IPS DF 19.7 (cell line): ENCODE measurements at places on chromosomes 2 and 18.
A peak's percentile ranks its signal among the peaks of the same experiment; 100 is the strongest.

DNA sequence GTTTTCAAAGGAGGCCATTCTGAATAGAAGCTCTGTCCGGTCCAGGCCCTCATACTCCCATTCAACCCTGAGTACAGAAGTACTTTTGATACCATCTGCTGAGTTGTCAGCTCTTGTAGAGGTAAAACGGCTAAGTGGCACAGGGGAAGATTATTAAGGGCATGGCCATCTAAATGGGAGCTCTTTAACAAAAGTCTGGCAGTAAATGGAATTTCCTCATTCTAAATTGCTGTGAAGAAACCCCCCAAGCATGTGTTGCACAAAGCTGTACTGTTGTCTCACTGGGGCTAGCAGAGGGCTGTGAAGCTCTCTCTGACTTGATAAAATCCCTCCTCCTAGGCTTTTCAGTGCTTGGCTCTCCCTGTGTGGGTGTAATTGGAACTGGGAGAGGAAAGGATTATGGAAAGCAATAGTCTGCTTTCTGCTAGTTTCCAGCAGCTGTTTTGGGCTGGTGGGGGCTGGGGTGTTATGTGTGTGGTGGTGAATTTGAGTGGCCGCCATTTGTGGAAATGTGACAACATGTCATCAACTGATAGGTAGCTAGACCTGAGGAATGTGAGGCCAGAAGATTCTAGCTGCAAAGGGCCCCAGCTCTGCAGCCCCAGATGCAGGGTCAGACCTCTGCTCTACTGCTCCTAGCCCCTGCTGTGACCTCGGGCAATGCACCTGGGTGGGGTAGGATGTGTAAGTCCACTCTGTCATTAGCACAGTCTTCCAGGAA, 65.1 kb downstream of the MAP4K4 start:
- DNase-seq = no peak

- no peak for DNase-seq
These were observed 9.9 kb downstream of the COLEC12 start for GRCh38 chr18:490624-491023.

DNA sequence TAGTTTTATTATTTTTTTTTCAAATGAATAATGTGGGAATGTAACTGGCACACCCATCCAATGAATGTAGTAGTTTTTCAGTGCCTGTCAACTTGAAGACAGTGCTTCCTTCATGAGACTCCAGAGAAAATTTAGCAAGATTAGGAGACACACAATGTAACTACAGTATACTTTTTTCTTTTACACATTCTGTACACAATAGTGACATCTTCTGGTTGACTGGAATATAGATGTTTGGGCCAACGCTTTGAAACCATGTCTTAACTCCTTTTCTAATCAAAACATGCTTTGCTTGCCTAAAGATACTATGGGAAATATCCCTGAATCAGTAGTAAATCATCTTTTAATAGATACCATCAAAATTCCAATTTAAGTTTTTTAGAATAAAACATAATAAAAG, 229.5 kb upstream of the ZC3H15 start:
- DNase-seq = no peak

DNA sequence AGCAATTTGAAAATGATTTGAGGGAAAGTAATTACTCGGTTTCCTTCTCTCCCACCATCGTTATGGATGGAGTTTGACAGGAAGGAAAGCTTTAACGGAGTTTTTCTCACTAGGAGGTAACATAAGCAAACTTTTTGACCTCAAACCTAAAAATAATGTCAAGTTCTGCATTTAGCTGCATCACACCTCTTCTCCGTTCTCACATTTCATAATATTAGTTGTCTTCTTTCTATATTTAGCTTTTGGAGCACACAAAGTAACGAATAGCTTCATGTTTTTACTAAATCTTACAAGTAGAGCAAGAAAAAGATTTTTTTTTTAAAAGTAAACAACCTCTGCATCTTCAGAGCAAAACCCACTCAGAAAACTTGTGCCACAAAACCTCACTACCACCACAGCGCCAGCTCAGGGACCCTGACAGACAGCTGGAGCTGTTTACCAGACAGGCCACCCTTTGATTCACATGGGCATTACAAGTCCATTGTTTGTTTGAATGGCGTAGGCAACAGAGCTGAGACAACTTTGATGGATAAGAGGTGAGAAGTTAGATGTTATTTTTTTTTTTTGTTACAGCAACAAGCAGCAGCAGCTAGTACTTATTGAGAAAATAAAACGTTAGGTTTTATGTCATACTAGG, 21.9 kb upstream of the ICOS start:
- no peak for DNase-seq

DNA sequence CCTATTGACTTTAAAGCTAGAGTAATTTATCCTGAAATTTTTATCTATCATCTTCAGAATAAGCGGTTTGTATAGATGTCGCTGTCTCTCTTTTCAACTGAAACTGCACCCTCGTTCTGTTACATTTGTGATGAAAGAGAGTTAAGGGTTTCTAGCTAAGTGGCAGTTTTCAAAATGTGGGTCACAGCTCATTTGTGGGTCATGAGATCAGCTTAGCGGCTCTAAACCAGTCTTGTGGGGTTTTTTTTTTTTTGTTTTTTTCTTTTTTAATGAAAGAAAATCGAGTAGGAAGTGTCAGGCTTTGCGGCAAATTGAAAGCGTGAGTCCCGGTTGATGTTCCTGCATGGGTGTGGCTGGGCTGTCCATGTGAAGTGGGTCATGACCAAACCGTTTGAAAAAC, 31.2 kb downstream of the SALL3 start:
- no peak for DNase-seq

DNA sequence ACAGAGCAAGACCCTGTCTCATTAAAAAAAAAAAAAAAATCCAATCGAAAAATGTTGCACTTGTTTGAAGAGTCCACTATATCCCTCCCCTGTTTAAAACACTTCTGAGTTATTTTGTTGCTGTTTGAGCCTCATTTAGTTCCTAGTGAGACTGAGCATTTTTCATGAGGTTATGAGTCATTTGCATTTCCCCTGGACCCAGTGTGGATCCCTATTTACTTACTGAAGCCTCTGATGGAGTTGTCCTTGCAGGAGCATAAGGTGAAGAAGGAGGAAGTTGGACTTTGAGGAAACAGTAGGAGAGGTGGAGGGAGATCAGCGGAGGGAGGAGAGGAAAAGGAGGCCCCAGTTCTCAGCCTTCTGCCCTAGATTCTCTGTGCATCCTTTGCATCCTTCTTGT, 5.1 kb downstream of the CXCR1 start:
- no peak for DNase-seq

DNA sequence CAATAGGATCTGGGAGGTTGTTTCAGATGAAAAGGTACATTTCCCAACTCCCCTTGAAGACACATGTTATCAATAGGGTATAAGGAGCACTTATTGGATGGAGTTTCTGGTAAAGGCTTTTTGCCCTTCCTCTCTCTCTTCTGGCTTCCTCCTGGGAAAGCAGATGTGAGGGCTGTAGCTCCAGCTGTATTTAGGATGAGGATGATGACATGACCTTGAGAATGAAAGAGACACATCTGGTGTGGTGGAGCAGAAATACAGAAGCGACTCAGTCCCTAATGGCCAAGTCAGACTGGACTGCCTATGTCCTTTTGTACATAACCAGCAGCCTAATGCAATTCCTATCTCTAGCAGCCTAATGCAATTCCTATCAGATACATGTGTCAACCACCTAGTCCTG, 100.9 kb upstream of the NXPH2 start:
- DNase-seq = no peak

DNA sequence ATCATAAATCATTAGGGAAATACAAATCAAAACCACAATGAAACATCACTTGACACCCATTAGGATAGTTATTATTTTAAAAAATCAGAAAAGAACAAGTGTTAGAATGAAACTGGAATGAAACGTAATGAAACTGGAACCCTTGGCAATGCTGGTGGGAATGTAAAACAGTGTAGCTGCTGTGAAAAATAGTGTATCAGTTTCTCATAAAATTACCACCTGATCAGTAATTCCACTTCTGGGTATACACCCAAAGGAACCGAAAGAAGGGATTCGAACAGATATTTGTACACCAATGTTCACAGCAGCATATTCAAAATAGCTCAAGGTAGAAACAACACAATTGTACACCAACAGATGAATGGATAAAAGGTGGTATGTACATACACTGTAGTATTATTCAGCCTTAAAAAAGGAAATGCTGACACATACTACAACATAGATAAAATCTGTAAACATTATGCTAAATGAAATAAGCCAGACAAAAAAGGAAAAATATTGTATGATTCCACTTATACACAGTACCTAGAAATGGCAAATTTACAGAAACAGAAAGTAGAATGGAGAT, 27.0 kb downstream of the ROCK1 start:
- DNase-seq = no peak

DNA sequence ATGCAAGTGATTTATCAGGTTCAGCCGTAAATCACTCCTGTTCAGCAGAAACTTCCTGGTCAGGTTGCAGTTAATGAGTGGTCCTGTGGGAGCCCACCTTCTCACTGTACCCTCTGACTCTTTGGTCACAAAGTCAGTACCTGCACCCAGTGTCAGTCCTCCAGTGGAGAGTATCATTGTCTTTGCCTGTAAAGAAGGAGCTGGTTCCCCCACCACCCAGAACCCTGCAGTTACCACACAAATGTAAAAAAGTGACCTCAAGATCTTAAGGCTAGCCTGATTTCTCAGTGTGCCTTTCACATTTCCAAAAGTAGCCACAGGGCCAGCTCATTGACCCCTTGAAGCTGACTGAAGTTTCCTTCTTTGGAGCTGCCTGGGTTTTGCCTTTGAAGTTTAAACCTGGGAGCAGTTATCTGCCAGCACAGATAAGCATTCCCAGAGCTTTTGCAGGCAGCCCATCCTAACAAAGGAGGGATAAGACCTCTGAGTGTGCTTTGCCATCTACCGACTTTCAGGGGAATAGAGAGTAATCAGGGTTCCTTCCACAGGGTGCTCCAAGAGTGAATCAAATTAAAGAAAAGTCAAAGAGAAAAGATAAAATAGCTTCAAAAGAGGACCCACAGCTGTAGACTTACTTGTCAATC, 725.2 kb downstream of the CPS1 start:
- no peak for DNase-seq

GRCh38 chr2:74259191-74259590, 60.8 kb downstream of the MTHFD2 start:
- DNase-seq = no peak

GRCh38 chr18:61865466-61866175, 27.2 kb downstream of the RNF152 start:
- DNase-seq = no peak

DNA sequence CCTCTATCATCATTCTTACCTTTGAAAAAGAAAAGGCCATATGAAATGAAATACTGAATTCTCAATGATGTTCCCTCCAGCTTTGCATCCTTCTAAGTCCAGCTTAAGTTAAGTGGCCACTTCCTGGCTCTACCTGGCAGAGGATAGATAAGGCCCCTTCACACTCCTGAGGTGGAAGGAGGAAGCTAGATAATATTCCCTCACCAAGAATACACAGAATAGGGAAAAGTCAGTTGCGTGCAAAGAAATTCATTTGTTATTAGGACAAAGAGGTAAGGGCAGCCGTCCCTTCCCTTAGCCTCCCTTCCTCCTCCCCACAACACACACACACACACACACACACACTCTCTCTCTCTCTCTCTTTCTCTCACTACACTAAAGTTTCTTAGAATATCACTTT, 37.5 kb downstream of the OLA1 start:
- no peak for DNase-seq

DNA sequence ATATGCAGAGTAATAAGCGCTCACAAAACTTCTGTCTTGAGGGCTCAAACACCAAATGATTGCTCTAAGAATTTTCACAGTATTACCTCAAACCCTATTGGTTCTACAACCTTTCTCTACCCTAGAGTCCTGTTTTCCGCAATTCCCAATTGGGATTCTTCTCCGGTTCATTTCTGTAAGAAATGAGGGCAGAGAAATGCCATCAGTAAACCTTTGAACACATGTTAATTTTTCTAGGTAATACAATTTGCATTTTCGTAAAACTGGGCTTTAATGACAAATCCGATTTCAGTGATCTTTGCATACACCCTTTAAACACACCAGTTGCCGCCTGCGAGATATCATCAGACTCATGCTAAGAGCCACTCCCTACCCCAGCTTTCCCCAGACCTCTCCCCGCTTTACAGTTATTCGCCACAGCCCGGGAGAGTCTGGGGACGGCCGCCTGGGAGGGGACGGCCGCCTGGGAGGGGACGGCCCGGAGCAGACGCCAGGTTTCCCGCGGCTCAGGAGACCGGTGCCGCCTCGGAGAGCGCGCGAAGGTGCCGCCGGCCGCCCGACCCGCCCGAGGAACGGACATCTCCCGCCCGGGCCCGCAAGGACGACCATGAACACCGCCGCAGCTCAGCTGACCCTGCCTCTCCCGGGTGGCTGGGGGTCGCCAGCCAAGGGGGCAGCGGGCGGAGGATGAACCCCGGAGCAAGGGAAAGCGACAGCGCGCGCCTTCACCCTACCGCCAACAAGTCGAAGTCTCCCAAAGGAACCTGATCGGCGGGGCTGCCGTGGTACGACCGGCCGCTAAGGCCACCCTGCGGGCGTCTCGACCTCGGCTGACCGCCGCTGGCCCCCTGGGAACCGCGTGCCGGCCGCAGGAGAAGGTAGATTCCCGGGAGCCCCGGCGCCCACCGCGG, 463 bp downstream of the SMC6 start:
- no peak for DNase-seq

- no peak for DNase-seq
These were observed 193.1 kb downstream of the L3MBTL4 start for GRCh38 chr18:6221602-6222014.

DNA sequence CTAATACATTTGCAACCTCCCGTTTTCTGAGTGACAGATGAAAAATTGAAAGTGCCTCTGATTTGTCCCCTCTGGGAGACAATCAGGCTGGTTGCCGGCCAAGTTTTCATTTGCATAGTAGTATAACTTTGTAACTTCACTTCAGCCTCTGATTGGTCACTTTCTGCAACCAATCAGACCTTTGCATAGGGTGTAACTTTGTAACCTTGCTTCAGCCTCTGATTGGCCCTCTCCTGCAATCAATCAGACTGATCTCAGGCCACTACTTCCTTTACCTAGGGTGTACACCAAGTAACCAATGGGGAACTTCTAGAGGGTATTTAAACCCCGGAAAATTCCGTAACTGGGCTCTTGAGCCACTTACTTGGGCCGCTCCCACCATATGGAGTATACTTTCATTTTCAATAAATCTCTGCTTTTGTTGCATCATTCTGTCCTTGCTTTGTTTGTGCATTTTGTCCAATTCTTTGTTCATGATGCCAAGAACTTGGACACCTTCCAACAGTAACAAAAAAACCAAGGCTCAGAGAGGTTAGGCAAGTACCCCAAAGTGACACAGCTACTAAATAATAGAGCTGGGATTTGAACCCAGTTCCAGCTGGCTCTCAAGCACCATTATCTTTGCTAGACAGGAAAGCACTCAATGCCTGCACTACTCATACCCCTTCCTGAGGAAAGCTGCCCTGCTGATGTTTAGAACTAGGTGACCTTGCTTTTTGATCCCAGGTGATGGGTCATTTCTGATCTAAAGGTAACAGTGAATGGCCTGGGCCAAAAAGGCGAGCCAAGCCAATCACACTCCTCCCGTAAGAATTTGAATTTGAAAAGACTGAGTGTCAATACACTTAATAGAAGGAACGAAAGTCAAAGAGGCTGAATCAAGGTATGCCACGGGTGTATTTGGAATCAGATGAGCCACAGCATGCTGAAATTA, 10.9 kb upstream of the MYOM1 start:
- DNase-seq = peak; percentile 63
